KBM-7 (cell line): ENCODE measurements at places on chromosomes 2 and 18.
A peak's percentile ranks its signal among the peaks of the same experiment; 100 is the strongest.

DNA sequence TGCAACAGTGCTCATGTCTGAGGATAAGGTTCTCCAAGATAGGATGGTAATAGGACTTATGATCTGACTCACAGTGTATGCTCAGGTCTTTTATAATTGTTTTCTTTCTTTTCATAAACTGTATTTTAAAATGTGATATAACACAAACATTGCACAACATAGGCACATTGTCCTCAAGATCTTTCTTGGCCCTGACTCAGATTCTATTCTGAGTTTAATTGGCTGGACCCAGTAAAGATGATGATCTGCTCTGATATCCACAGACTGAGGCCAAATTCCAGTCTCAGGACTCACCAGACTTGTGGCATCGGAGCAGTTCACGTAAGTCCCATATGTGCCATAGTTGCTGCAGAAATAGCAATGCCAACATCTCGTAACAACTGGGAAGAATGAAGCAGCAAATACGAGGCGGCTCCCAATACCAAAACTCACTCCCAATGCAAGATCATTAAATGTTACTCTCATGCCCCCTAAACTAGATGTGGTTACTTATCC lies 448.9 kb upstream of the SLC14A2 start:
- no peak for DNase-seq

- DNase-seq: no peak
Observed at GRCh38 chr2:229160180-229160579, 110.9 kb downstream of the PID1 start.

GRCh38 chr18:6598657-6599056 lies 130.9 kb upstream of the ARHGAP28 start:
- no peak for DNase-seq

DNA sequence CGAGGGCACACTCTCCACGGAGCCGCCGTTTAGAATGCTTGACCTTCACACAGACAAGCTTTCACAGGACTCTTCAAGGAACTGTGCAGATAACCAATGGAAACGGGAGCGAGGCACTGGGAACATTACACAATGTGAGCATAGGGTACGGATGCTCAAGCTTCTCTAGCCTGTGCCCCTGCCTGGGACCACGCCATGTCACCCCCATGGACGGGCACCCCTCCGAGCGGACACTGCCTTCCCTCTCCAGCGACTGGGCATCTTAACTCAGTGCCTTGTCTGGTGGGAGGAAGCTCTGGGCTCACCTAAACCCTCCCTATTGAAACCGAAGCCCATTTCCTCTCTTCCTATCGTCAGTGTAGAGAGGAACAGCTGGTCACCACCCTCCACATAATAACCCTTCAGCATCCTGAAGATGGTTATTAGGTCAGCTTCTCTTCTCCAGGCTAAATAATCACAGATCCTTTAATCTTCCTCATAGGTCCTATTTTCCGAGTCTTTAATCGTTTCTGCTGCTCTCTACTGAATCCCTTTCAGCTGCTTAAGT lies 626.7 kb downstream of the GALR1 start:
- peak; percentile 7 for DNase-seq

GRCh38 chr18:199214-199613 lies 40.9 kb downstream of the USP14 start:
- no peak for DNase-seq

DNA sequence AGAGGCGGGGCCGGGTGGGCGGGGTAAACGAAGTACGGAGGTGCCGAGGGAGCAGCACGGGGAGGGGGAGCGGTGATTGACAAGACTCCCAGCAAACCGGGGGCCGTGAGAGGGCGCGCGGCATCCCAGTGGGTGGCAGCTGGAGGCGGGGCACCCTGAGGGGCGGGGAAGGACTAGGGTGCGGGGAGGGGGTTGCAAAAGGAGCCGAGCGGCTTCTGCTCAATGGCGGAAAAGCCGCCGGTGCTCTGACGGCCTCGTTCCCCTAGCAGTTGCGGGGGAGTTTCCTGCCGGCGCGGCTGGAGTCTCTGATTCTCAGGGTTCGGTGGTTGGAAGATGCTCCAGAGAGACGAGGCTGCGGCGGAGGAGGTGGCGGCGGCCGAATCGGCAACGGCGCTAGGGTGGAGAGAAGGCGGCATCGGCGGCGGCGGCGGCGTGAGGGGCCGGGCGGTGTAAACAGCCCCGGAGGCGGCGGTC lies at the start of gene PPM1B:
Gene PPM1B, plus strand, starts transcription at position 195 of the 474 bp plus-strand sequence. CDS start 32,325 bp downstream, outside the sequence.
- no peak for DNase-seq

GRCh38 chr2:8115456-8115855 lies 566.4 kb upstream of the ID2 start:
- DNase-seq: no peak

- DNase-seq: no peak
Observed at GRCh38 chr2:180695586-180696401, 284.6 kb upstream of the UBE2E3 start.

- no peak for DNase-seq
Observed at GRCh38 chr2:127604986-127605385, 41.0 kb upstream of the GPR17 start.

DNA sequence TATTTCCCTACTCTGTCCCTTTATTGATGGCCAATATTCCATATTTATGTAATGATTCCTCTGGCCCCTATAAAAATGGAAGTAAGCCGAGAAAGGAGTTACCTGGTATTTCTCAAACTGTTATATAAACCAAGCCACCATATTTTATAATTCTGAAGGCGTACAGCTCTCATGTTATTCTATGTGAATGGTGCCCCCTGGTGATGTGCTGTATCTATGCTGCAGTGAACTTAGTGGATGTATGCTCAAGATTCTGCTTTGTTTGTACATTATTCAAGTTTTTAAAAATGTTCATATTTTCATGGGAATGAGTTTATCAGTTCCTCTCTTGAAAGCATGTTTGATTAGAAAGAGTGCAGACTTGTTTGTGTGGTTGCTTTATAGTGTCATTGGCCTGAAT lies 194.5 kb upstream of the LRRTM1 start:
- DNase-seq: peak; percentile 4

DNA sequence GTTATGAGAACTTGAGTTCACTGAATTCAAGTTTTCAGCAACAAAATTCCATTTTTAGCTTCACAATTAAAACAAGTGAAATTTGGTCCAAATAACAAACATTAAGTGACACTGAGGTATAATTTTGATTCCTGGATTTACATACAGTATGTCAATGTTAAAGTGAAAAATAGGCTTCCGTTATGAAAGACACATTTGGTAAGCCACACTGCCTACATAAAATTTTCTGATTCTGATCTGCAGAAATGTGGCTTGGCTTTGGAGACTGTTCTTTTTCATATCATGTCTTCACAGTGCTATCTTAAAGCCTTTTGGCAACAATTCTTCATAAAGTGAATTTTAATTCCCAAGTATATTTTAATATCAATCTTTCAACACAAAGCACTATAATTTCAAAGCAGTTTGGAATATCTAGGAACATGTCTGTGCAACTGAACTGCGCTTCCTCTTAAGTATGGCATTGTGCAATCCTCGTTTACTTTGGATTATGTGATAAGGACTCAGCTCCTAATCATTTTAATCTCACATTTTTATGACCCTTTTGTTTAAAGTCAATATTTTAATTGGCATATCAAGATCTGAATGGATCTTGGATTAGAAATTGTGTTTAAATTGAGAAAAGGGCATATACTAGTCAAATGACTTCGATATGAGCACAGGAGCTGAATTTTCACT lies 60.0 kb downstream of the RBMS1 start:
- no peak for DNase-seq

DNA sequence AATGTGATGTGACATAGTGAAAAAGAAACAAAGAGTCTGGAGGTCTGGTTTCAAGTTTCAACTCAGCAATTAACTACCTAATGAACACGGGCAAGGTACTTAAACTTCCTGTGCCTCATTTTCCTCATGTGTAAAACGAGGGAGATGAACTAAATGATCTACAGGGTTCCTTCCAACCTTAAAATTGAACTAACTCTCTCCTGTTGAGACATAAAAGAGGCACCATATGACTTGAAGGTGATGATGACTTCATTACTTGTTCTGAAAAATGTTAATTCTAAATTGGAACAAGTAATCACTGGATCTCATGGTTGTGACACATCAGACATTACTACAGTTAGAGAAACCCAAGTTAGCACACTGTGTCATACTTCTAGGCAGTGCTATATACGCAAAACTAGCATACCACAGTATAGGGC lies 8.9 kb upstream of the REL start:
- no peak for DNase-seq
